ENCODE measurements at places on chromosomes 5 and 9.

DNA sequence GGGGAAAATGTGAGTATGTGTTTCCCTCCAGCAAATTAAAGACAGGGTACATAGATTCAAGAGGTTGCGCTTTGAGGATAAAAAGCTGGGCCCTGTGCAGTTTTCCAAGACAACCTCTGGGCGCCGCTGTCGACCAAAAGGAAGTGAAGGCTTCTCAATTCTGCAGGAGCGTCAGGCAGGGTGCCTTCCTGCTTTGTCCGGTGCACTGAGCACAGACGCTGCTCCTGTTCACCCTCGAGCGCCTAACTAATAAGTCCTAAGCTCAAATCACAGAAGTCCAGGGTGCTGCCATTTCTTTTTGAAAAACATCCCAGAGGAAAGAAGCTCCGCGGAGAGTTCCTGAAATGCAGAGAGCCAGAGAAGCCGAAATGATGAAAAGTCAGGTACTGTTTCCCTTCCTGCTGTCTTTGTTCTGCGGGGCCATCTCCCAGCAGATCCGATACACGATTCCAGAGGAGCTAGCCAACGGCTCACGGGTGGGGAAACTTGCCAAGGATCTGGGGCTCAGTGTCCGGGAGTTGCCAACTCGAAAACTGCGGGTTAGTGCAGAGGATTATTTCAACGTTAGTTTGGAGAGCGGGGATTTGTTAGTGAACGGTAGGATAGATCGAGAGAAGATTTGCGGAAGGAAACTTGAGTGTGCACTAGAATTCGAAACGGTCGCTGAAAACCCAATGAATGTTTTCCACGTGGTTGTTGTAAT is at the start of gene PCDHGB1:
Gene PCDHGB1, plus strand, starts transcription at position 183 of the 703 bp plus-strand sequence. Its CDS starts 162 bp downstream, at position 345.
- DNase-seq, result no peak

GRCh38 chr5:80033513-80033912 is 1.6 kb upstream of the THBS4 start:
- no peak for DNase-seq

DNA sequence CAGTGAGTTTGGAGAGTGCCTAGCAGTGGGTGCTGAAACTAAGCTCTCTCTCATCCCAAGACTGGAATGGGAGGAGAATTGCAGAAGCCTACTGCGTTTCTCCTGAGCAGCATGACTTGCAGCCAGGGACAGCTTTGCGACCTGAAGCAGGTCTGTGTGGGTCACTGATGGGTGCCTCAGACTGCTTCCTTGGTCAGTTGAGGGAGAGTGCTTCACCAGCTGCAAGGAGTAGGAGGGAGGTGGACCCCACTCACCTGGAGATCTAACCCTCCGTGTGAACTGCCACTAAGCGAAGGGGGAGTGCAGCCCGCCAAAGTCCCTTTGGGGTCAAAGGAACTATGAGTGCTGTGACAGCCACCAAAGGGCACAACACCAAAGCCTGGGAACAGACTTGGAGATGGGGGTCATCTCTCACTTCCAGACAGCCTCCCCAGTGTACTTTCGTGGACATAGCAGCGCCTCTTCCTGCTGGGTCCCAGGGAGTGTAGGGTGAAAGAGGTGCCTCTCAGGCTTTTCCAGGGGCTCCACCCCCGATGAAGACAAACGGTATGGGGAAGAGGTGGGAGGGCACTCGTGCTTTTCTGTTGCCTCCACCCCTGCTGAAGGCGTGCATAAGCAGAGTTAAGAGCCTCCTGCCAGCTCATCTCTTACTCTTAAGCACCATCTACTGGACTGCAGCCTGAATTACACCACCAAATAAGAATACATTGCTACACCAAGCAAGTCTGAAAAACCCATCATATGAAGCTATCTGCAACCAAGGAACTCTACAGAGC is 34.3 kb upstream of the MACIR start:
- DNase-seq, result peak; percentile 57

DNA sequence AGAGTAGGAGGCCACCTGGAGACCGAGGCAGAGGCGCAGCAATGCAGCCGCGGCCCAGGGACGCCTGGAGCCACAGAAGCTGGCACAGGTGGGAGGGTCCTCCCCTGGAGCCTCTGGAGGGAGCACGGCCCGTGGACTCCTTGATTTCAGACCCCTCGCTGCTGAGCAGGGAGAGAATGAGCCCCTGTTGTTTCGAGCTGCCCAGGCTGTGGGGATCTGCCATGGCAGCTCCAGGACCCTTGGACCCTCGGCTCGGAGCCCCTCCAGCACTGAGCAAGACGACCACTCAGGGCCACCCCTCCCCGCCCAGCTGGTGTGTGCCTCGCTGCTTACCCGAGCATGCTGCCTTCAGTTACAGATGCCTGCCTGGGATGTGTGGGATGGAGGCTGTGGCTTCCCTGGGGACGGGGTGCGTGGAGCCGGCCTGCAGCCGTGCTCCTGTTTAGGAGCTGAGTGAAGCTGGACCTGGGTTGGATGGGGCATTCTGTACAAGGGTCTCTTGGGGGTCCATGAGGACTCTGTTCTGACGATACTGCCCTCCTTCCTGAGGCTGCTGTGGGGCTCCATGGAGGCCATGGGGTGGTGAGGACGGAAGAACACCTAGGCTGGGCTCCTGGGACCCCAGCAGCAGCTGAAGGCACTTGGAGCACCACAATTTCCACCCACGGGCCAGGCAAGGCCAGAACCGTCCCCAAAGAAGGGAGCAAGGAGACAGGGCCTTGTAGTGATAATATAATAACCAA is 115.1 kb upstream of the LPCAT1 start:
- DNase-seq, result no peak

GRCh38 chr9:72412483-72413040 is 47.6 kb upstream of the ZFAND5 start:
- DNase-seq, result no peak

DNA sequence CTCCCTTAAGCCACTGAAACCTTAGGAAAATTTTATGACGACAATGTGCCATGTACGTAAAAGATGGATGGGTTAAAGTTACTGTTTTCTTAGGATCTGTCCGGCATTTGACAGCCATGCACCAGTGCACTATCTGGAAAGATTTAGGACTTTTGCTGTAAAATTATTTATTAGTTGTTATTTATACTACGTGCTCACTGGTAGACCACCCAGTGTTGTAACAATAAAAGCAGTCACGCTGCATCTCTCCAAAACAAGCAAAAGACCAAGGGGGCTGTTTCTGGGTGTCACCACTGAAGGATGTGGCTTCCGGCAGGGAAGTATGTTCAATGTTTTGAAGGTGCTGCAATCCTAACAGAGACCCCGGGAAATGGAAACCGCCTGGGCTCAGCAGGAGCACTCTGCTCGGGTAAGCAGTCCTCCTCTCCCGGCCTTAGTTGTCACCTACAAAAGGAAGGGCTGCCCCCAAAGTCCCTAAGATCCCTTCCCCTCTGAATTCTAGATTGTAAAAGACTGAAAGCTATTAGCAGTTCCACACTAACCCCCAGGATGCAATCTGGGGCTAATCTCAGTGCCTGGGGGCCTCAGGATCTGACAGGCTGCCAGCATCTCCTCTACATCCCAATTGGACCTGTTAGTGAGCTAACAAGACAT is 38.6 kb downstream of the SAXO1 start:
- DNase-seq, result no peak

- DNase-seq, result no peak
Measured at GRCh38 chr5:161095953-161096352, 243.9 kb upstream of the ATP10B start.

GRCh38 chr5:138610918-138611677 is 35.9 kb upstream of the HSPA9 start:
- DNase-seq, result no peak

GRCh38 chr9:12469084-12469483 is 224.1 kb upstream of the TYRP1 start:
- DNase-seq, result no peak

- peak; percentile 65 for DNase-seq
Measured at GRCh38 chr9:129174724-129175514, 3.1 kb downstream of the IER5L start.

DNA sequence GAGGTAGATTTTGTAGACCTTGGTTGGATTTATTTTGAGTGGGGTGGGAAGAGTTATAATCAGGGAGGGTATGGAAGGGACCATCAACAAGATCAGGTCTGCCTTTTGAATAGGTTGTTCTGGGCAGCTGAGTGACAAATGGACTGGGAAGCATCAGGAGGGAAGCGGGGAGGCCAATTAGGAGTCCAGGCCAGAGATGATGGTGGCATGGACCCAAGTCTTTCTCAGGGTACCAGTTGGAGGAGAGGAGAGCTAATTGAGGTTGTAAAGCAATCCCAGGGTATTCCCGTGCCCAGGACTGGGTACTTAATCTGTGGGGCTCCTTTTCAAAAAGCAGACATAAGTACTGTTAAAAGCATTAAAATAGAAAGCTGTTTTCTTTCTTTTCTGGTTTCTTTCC is 88.9 kb downstream of the ARHGAP26 start:
- DNase-seq, result no peak

DNA sequence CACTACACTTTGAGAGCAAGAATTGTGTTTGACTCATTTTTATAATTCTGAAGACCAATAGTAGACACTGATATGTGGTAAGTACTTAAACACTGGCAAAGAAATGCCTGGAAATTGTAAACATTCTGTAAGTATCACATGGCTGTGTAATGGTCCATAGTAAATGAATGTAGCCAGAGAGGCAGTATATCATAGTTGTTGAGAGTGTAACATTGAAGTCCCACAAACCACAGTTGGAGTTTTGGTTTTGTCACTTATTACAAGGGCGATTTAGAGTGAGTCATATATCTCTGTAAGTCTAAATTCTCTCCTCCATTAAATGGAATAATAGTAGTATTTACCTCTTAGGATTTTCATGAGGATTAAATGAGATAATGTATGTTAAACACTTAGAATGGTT is 181.1 kb upstream of the MEF2C start:
- DNase-seq, result no peak

DNA sequence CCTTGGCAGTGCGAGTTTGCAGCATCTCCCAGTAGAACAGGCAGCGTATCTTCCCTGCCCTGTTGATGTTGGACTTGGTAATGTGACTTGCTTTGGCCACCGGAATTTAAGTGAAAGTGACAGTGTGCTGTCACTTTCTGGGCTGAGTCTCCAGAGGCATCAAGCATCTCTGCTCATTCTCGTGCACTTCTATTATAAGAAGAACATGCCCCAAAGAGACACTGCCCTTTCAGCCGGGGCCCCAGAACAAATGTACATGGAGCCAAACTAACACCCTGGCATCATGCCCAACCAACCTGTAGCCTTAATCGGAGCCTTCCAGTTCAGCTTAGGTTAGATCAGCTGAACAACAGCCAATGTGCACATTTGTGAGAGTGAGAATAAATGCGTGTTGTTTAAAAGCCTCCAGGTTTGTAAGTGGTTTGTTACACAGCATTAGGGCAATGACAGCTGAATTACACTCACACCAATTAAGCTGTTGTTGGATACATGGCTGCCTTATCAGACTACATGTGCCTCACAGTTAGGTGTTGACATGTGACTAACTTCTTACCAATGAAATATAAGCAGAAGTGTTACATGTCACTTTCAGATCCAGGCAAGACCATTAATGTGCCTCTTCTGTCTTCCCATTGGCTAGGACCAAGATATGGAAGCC is 22.1 kb upstream of the FRMD3 start:
- DNase-seq, result no peak

GRCh38 chr5:55623789-55624188 is 88.3 kb downstream of the SLC38A9 start:
- DNase-seq, result no peak

GRCh38 chr9:17060450-17060849 is 74.4 kb upstream of the CNTLN start:
- DNase-seq, result no peak

GRCh38 chr9:136047775-136048559 is 47.1 kb downstream of the NACC2 start:
- no peak for DNase-seq

DNA sequence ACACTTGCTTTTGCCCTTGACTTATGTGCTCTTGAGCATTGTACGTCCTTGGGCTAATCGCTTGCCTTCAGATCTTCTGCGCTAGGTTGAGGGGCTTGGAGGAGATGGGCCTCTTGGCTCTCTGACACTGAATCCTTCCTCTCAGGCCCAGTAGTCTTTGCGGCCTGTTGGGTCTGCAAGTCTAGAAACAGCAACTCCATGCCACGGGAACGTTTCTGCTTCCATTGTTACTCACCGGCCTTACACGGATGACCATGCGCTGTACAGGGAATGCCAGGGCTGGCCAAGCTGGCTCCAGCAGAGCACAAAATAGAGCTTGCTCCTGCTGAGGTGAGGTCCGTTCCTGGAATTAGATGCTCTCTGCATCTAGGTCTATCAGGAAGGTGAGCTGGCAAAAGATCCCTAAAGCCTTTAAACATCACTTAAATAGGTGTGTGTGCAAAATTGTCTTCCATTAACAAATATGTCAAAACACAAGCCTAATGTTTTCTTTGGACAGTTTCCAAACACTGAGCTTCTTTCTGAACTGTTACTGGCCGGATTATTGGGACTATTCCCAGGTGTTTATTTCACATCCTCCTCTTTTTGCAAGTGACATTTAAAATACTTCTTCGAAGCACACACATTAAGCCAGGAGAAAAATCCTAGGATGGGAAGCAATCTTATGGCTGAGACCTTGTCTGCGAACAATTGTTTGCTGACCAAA is 29.7 kb downstream of the DAPK1 start:
- no peak for DNase-seq

GRCh38 chr5:133848341-133848811 is 120.0 kb downstream of the C5orf15 start:
- no peak for DNase-seq

GRCh38 chr9:95741631-95742030 is 133.9 kb upstream of the ERCC6L2 start:
- no peak for DNase-seq

DNA sequence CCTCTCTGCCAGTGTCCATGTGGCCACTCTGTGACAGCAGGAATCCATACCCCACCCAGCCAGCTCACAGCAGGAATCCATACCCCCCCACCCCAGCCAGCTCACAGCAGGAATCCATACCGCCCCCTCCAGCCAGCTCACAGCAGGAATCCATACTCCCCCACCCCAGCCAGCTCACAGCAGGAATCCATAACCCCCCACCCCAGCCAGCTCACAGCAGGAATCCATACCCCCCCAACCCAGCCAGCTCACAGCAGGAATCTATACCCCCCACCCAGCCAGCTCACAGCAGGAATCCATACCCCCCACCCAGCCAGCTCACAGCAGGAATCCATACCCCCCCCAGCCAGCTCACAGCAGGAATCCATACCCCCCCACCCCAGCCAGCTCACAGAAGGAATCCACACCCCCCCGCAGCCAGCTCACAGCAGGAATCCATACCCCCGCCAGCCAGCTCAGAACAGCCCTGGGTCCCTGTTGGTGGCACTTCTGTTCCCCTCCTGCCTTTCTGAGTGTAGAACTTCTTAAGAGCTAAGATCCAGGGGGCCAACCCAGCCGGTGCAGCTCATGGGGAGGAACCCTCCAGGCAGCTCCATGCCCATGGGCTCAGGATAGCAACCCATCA is 8.4 kb upstream of the RXRA start:
- DNase-seq, result no peak
